Fibroblast of skin of left quadriceps (primary cell): ENCODE measurements at places on chromosomes 6 and 20.

GRCh38 chr20:35298264-35298663 is 6.0 kb upstream of the FAM83C start:
- no peak for DNase-seq

GRCh38 chr20:32034581-32035425 is 17.2 kb upstream of the HCK start:
- DNase-seq, result no peak

GRCh38 chr20:9186396-9186795 is 117.5 kb downstream of the PLCB4 start:
- no peak for DNase-seq

- no peak for DNase-seq
These were observed 647.7 kb upstream of the NRSN1 start for GRCh38 chr6:23478312-23478711.

GRCh38 chr6:80329496-80329895 is 223.0 kb downstream of the BCKDHB start:
- DNase-seq, result no peak

- no peak for DNase-seq
These were observed 125.5 kb downstream of the EPHA7 start for GRCh38 chr6:93293872-93294271.

DNA sequence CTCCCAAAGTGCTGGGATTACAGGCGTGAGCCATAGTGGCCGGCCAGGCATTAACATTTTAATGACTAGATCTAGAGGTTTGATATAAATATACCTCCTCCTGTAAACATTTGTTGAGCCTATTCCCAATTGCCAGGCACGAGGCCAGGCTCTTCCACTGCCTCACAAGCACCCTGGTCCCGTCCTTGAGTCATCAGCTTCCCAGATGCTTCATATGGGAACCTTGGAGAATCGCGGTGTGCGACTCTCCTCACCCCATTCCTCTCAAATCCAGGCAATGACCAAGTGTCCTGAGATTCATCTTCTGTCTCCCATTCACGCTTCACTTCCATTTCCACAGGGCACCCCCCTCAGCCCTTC is 35.9 kb upstream of the PIM1 start:
- peak; percentile 83 for DNase-seq

GRCh38 chr20:39654171-39654570 is 692.0 kb downstream of the DHX35 start:
- no peak for DNase-seq

- DNase-seq, result no peak
These were observed 40.0 kb upstream of the LYRM2 start for GRCh38 chr6:89678531-89678930.

- DNase-seq, result no peak
These were observed 140.4 kb downstream of the OPRM1 start for GRCh38 chr6:154179434-154179833.

DNA sequence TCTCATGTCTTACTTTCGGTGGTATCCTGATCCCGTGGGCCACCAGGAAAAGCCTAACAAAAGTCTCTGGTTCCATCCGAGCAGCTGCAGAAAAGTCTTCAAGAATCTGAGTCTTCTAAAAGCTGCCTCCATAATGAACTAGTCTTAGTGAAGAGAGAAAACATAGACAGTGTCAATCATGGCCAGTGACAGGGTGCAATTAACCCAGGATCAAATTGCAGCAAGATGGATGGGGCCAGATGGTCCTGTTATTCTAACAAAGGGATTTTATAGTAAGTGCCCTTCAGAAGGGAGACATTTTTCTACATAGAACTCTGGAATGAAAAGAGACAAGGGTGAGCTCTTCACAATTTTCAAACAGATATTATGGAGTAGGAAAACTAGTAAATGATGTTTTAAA is 281.6 kb upstream of the ZFP64 start:
- DNase-seq, result no peak

DNA sequence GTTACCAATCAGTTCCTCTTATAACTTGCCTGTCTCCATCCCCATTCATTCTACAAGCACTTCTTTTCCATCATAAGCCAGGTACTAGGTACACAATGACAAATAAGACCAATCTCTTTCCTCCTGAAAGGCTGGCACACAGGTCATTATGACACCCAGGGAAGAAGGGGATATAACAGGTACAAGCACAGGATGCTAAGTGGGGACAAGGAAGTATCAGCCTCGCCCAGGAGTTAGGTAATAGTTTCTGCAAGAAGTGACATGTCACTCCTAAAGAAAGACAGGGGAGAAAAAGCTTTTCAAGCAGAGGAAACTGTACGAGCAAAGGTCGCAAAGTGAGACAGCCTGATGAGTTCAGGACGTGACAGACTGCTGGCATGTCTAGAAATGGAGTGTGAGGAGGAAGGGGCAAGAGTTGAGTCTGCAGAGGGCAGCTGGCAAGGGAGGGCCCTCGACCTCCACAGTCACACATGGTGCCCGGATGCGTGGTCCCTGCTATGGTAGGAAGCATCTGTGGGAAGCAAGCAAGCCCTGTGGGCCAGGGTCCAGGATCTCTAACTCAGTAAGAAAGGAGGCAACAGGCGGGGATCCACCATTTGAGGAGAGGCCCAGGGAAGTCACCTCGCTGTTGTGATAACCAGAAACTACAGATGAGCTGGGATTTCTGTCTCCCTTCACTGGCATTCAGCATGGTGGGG is 40.4 kb downstream of the GPLD1 start:
- no peak for DNase-seq

GRCh38 chr6:70841112-70841511 is 115.7 kb downstream of the B3GAT2 start:
- DNase-seq, result no peak

DNA sequence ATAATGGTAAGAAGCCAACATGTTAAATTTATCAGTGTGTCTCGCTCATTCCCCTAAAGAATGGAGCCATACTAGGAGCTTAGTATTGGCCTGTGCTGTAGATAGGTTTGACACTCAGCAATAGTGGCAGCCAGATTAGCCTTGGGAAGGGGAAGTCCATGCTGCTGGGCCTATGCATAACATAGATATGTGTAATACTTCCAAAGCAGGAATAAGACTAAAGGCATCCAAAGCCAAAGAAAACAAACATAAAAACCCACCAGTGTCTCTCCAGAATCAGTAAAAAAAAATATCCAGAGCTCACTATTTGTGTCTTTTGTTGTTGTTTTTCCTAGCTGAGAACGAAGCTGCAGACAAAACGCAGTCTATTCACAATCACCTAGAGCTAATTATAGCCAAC is 104.2 kb upstream of the STXBP5 start:
- peak; percentile 57 for DNase-seq

- DNase-seq, result no peak
These were observed 41.6 kb downstream of the FAM209B start for GRCh38 chr20:56574531-56575142.

GRCh38 chr20:36744243-36744642 is 1.6 kb downstream of the NDRG3 start:
- no peak for DNase-seq

GRCh38 chr6:49457771-49458170 is 5.3 kb downstream of the MMUT start:
- no peak for DNase-seq

DNA sequence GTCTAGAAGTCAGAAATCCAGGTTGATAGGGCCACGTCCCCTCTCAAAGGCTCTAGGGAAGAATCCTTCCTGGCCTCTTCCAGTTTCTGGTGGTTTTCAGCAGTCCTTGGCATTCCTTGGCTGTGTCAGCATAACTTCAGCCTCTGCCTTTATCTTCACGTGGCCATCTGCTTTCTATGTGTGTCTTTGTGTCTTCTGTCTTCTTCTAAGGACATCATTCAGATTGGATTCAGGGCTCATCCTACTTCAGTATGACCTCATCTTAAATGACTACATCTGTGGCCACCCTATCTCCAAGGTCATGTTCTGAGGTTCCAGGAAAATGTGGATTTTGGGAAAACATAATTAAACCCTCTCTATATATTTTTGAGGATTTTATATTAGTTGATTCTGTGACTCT is 23.0 kb downstream of the C6orf89 start:
- DNase-seq, result no peak

DNA sequence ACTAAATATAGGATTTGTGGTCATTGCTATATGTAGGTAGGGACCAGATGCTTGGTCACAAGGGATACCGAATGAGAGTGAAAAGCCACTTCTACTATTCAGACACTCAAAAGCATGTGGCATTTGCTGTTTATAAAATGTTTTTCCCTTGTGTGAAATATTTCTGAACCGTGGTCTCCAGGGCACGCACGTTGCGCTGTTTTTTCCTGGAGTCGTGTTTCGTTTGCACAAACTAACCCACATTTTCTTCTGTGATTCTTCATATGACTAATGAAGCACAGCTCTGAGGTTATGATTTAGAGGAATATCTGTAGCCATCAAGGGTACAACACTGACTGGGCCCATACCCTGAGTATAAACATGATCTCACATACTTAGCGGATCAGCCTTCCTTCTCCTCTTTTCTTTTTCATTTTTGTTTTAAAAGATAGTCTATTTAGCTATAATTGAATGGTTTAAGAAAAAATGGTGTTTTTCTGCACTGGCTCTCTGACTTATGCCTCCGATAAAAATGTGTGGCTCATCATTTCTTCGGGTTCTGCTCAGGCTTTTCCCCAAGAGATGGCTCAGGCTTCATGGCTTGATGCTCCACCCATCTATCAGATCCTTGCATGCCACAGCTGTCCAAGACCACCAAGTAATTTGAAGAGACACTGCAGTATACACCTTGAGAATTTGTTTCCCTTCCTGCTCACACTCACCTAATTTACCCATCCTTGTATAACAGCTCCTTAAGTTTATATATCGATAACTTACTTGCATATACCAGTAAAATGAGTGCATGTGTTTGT is 59.9 kb upstream of the HBS1L start:
- no peak for DNase-seq

DNA sequence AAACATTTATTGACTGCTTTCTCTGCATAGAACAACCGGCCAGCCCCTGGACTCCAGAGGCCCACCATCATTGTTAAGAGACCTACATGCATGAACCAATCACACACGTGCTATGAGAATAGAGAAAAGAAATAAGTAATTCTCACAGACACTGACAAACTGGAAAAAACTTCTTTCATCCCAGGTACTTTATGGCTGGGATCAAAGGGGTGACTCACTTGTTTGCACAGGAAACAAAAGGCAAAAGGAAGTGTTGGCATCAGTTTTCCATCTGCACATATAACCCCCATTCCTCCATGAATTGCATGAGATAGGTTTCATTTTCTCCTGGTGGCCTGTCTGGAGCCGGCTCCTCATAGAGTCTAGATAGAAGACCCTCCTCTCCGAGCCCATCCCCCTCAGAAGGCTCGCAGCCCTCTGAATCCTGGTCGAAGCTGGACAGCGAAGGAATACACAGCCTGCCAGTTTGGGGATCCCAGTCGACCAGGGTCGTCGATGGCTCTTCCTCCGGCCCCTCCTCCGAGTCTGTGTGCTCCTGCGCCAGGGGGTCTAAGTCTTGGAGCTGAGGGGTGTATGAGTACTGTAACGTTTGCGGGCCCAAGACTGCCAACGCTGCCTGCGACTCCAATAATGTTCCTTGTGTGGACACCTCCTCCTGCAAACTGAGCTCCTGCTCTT is 43.3 kb downstream of the IL20RA start:
- DNase-seq, result no peak
